Activated CD4-positive, alpha-beta T cell treated with anti-CD3 and anti-CD28 coated beads for 4 hours (primary cell): ENCODE measurements at places on chromosomes 2 and 18.

DNA sequence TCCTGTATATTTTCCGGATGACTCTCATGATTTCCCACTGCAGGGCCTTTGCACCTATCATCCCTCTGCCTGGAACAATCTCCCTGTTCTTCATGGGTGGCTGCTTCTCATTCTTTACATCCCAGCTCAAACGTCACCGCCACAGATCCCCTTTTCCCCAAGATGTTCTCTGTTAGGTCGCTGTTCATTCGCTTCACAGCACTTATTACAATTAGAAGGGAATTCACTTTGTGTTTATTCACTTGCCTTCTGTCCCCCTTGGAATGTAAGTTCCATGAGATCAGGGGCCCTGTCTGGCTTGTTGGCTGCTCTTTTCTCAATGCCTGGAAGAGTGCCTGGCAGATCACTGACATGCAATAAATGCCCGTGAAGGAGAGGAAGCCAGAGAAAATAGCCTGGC lies 106.7 kb downstream of the FOXI3 start:
- no peak for DNase-seq

DNA sequence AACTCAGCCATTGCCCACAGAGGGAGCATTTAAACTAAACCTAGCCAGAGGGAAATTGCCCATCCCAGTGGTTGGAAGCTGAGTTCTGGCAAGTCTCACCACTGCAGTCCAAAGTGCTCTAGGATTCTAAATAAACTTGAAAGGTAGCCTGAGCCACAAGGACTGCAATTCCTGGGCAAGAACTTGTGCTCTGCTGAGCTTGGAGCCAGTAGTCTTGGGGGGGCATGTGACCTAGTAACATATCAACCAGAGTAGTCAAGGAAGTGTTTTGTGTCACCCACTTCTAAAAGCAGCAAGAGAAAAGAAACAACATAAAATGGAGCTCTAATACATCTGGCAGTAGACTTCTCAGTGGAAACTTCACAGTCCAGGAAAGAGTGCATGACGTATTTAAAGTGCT lies 167.0 kb downstream of the PTH2R start:
- no peak for DNase-seq

GRCh38 chr2:124283096-124283495 lies 258.0 kb downstream of the CNTNAP5 start:
- DNase-seq = no peak

DNA sequence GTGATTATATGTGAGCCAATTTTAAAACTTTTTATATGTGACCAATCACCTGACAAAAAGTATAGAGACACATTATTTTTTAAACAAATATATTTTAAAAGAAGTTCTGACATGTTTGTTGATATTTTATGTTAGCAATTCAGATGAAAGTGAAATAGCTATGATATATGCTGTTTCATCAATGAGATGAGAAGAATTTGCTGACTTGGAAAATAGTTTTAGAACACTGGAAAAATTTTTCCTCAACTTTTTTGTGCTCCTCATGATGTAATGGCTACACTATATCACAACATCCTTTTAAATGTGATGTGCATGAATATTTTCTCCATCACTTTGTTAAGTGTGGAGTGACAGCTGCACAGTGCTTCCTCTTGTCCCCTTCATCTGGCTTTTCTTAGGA lies 434.0 kb downstream of the PLCL1 start:
- no peak for DNase-seq

DNA sequence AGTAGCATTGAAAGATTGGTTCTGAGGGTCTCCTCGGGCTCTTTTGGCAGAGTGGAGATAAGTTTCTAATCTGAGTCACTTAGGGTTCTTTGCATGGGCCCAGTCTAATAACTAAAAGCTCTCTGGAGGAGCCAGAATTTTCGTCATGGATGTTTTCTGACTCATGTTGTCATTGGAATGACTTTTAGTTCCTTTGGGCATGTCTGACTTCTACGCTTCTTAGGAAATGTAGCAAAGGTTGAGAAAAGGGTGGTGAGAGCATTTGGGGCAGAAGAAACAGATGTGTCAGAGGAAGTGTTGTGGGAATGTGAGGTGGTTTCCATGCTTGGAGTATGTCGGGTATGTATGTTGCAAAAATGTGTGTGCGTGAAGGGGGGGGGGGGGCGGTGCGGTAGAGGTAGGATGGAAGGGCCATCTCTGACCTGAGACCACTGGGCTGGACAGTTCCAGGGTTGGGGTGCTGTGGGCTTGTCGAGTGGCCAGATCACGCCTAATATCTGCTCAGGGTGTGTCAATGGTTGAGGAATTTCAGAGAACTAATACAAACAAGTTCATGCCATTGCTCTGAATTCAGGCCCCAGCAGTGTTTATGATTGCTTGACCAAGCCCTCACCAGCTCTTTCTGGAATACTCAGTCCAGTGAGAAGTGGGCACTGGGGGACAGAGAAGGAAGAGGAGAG lies 26.9 kb downstream of the KLHL29 start:
- no peak for DNase-seq

- no peak for DNase-seq
Measured at GRCh38 chr2:121044412-121044811, 240.6 kb downstream of the TFCP2L1 start.

GRCh38 chr18:70195014-70195614 lies 10.4 kb downstream of the RTTN start:
- DNase-seq = no peak

DNA sequence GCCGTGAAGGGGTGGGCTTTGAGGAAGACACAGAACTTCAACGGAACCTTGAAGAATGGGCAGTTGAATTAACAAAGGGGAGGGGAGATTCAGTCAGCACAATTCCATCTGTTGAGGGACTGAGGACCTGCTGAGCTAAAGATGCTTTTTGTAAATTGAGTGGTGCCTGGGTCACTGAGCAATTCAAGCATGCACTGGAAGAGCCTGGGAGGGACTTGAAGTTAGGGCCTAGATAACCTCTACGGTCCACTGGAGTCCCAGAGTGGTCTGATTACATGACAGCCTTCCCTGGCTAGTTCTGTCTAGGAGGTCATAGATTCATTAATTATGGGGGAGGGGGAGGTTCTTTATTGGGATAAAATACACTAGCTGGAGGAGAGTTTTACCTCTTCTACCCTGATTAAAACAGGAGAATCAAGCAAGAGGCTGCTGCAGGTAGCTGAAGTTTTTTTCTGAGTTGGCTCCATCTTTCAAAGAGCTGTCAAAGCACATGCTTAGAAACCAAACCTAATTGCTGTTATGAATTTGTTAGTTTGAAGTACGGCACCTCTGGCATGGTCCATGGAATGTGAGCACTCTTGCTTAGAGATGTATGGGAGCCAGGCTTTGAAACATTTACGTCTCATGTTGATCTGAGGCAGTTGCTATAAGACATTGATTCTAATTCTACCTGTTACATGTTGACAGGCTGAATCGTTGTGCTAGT lies 290.2 kb downstream of the PRKCE start:
- DNase-seq = no peak

DNA sequence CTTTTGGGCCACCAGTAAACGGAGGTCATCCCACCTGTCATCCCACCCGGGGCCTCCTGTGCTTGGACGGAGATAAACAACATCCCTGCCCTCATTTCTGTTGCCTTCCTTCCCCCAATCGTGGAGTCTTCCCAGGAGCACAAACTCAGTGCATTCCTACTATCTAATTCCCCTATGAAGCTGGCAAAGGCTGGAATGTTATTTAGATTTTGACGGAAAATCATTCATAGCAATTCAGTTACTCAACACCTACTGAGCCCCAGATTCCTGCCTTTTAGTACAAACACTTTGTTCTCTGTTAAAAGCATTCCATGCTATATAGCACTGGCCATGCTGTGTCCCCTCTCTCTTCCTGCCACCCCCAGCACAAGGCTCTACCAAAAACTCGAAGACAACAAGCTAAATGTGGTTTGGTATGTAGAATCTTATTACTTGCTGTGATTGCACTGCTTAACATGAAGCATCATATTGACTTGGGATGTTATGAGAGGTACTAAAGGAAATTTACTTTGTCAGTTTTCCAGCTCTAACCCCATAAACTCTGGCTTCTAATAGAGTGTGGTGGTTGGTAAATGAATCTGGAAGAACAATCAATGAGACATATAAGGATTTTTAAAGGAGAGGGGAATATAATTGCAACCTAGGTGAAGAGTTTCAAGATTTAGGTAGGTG lies 32.3 kb upstream of the IMPA2 start:
- no peak for DNase-seq

DNA sequence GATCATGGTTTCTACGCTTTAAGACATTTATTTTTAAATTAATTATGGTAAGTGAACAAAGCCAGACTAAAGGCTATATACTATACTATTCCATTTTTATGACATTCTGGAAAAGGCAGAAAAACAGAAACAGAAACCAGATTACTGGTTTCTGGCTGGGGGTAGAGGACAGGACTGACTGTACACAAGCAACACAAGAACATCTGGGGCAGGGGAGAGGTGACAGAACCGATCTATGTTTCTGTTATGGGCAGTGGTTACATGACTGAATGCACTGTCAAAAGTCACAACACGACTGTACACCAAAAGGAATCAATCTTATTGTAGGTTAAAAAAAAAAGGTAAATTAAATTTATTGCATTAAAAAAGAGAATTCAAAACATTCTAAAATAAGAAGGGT lies 64.7 kb downstream of the PTPN2 start:
- DNase-seq = no peak

DNA sequence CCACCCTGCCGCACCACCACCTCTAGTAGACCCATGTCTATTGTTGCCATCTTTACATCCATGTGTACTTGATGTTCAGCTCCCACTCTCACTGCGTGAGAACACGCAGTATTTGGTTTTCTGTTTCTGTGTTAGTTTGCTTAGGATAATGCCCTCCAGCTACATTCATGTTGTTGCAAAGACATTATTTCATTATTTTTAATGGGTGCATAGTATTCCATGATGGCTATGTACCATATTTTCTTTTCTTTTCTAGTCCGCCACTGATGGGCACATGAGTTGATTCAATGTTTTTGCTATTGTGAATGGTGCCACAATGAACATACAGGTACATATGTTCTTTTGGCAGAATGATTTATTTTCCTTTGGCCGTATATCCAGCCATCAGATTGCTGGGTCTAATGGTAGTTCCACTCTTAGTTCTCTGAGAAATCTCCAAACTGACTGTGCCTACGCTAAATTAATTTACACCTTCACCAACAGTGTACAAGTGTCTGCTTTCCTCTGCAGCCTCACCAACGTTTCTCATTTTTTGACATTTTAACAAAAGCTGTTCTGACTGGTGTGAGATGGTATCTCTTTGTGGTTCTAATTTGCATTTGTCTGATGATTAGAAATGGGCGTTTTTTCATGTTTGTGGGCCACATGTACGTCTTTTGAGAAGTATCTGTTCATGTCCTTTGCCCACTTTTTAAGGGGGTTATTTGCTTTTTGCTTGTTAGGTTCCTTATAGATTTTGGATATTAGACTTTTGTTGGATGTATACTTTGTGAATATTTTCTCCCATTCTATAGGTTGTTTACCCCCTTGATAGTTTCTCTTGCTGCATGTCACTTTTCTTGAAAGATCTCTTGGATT lies 10.5 kb upstream of the ZNF513 start:
- DNase-seq = no peak

DNA sequence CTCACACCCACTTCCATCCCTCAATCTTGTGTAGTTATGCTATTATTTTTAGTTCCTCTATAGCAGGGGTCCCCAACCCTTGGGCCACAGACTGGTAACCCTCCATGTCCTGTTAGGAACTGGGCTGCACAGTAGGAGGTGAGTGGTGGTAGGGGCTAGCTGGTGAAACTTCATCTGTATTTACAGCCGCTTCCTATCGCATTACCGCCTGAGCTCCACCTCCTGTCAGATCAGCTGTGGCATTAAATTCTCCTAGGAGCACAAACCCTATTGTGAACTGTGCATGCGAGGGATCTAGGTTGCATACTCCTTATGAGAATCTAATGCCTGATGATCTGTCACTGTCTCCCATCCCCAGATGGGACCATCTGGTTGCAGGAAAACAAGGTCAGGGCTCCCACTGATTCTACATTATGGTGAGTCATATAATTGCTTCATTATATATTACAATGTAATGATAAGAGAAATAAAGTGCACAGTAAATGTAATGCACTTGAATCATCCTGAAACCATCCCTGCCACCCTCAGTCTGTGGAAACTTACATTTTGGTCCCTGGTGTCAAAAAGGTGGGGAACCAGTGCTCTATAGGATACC lies 1.6 kb upstream of the RAB11FIP5 start:
- no peak for DNase-seq

DNA sequence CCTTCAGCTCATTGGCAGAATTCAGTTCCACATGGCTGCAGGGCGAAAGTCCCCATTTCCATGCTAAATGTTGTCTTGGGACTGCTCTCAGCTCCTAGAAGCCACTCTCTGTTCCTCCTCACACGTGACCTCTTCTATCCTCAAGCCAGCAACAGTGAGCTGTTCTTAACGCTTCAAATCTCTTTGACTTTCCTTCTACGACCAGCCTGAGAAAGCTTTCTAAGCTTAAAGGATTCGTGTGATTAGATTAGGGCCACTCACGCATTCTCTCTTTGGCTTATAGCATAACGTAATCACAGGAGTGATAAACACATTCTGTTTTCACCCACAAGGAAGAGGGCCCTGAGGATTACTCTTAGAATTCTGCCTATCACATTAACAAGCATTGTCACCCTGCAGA lies 29.8 kb upstream of the LAMA1 start:
- DNase-seq = no peak

DNA sequence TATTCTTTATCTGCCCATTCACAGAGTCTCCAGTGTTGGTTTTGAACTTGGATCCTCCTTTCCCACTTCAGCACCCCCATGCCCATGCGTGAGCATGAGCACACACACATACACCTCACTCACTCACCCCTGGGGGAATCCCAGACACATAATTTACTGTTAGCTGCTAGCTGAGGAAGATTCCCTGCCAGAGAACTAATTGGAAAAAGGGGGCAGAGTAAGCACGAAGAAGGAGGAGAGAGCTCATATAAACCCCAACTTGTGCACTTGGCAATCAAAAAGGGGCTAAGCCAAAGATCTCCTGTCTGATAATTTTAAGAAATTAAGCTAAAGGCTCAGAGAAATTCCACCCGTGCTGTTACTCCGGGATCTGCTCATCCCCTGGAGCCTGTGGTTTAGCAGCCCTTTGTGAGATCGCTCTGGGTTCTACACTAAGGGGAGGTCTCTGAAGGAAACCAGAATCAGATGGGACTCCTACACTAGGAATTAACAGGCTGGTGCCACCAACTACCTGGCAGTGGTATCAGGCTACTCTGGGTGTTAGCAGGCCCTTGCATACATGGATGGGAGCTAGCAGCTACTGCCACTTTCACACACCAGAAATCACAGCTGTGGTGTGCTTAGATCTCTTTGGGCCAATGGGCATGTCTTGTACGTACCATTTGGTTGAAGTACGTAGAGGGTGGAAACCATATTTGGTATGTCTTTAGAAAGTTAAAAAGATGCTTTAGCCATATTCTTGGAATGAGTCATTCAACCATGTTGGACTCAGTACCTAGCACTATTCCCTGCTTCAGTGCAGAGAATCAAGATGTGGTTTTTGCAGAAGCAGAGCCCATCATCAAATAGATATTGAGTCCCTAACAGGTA lies 95.6 kb upstream of the SLC14A2 start:
- no peak for DNase-seq
